NCI-H2029 treated with DMSO at 0.1 percent for 48 hours (cell line): ENCODE measurements at places on chromosomes 1 and 21.

DNA sequence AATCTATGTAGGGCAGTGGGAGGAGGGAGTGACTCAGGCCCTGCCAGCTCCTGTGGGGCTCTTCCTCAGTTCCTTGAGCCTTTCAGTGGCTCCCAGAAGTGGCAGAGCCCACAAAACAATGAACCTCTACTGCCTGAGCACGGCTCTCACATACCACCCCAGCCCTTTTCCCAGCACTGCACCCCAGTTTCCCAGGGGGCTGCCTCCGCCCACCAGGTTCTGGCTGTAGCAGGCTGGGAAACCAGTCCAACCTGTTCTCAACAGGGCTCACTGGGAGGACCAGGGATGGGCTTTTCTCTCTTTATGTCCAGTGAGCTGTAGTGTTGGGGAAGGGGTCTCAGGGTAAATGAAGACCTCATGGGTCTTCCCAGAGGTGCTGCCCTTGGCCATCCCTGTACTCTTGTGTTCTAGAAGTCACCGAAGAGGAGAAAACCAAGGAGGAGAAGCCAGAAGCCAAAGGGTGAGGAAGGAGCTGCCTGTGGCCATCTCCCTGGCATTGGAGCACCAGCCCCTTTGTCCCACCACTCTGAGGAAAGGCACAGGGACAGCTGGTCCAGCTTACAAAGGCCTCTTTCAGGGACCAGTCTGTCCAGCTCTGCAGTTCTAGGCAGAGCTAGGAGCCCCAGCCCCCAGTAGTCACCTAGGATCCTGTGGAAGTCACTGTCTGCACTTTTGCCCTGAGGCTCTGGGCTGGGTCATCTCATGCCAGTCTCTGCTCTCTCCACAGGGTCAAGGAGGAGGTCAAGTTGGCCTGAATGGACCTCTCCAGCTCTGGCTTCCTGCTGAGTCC is 3.5 kb downstream of the MARCKSL1 start:
- DNase-seq = no peak

DNA sequence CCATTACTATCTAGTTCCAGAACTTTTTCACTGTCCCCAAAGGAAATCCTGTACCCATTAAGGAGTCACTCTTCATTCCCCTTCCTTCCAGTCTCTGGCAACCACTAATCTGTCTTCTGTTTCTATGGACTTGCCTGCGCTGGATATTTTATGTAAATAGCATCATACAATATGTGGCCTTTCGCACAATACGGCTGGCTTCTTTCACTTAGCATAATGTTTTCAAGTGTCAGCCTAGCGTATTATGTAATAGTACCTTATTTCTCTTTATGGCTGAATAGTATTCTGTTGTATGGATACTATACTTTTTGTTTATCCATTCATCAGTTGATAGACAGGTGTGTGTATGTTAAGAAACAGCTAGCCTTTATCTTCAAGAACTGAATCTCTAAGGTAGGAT is 14.3 kb downstream of the ATF3 start:
- DNase-seq = no peak

DNA sequence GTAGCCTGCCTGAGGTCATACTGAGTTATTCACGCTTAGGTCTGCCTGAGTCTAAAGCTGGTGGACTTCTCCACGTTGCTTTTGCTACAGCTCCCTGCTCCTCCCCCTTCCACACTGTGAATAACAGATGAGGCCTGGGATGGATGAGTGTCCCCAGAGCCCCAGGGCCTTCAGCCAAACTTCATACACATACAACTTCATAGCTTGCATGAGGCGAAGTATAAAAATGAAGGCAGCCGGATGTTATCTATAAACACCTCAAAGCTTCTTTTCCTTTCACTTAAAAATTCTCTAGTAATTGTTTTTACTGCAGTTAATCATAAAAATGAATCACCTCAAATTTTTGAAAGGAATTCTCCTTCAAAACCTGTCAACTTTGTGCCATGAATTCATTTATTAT is 70.2 kb downstream of the DAB1 start:
- DNase-seq = no peak

DNA sequence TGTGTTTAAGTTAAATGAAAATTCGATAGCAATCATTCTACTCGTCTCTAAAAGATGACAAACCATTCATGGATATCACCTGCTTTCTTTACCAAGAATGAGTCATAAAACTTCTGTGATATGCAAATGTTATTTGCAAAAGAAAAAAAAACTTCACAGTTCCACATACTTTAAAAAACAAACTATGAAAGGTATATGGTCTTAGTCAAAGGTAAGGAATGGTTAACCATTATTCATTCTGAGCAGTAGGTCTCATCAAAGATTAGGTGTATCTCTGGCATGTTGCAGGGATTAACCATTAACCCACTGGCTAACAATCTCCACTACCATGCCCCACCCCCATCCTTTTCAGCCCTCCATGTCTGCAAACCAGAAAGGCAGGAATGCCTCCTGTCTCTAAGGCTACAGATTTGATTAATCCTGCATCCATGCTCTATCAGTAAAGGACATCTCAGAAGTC is 44.4 kb downstream of the PTPN14 start:
- no peak for DNase-seq

GRCh38 chr1:164456272-164456671 is 102.7 kb upstream of the PBX1 start:
- DNase-seq = no peak

DNA sequence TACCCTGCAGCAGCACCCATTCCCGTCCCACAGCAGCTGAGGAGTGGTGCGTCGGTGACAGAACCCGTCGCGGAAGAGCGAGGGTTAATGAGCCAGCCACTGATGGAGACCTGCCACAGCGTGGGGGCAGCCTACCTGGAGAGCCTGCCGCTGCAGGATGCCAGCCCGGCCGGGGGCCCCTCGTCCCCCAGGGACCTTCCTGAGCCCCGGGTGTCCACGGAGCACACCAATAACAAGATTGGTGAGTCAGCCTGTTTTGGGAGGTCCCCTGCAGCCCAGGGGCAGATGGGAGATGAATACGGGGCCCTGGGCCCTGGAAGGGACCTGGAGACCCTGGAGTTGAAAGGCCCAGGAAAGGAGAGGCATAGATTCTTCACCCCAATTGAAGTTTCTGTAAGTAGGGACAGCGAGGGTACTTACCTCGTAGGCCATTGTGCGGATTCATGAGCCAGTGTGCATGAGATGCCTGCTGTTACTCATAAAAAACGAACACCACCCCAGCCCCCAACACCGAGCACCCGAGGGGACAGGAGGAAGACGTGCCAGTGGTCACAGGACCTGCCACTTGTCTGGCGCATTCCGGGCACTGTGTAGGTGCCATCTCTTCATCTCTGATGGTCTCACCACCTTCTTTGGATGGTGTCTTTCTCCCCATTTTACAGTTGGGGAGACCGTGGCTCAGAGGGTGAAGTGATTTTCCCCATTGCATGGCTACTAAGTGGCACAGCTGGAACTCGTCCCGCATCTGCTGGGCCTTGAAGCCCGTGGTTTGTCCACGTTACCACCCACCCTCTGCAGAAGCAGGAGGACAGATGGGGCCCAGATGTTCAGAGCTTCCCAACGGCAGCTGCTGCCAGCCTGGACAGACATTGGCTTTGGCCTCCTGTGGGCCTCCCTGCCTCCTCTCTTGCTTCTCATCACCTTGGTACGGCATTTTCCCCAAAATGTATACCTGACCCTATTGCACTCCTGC is 28.3 kb upstream of the TNFRSF1B start:
- DNase-seq = no peak

GRCh38 chr1:89725631-89726030 is 92.7 kb downstream of the LRRC8C start:
- no peak for DNase-seq

DNA sequence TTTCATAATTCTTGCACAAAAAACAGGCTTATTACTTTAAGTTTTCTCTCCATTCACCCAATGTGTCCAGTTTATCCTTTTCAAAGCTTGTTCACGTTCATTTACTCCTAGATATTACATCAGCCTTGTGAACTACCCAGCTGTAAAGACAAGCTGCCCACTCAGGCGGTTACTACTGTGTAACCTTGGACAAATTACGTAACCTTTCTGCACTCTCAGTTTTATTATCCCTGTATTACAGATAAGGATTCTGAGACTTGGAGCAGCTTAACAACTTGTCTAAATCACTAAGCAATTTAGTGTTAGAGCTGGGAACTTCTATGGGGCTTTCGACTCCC is 20.5 kb upstream of the LPAR3 start:
- no peak for DNase-seq

GRCh38 chr1:113812661-113813135 is 422 bp upstream of the RSBN1 start:
- DNase-seq = no peak

GRCh38 chr21:38273745-38274542 is 17.2 kb downstream of the KCNJ15 start:
- DNase-seq = no peak

DNA sequence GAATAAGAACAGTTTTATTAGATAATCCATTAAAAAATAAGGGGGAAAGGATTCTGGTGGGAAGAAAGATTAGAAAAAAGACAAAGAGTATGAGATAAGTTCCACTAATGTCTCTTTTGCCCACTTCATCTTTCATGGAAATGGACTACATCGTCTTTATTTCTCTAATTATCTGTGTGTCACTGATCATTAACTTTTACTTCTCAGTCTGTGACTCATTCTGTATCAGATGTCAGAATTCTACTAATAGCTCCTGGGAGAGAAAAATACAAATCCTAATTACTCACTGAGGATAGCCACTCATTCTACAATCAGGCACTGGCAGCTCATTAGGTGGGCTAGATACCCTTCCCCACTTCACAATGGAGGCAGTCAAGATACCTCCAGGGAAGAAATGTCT is 41.7 kb downstream of the ILDR2 start:
- DNase-seq = no peak

DNA sequence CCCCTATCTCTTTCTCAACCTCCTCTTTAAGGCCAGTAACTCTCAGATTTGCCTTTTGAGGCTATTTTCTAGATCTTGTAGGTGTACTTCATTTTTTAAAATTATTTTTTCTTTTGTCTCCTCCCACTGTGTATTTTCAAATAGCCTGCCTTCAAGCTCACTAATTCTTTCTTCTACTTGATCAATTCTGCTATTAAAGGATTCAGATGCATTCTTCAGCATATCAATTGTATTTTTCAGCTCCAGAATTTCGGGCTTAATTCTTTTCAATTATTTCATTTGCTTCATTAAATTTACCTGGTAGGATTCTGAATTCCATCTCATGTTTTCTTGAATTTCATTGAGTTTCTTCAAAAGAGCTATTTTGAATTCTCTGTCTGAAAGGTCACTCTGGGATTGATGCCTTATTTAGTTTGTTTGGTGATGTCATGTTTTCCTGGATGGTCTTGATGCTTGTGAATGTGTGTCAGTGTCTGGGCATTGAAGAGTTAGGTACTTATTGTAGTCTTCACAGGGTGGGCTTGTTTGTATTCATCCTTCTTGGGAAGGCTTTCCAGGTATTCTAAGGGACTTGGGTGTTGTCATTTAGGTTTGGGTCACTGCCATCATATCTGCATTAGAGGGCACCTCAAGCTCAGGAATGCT is 3.6 kb upstream of the HHAT start:
- DNase-seq = no peak

DNA sequence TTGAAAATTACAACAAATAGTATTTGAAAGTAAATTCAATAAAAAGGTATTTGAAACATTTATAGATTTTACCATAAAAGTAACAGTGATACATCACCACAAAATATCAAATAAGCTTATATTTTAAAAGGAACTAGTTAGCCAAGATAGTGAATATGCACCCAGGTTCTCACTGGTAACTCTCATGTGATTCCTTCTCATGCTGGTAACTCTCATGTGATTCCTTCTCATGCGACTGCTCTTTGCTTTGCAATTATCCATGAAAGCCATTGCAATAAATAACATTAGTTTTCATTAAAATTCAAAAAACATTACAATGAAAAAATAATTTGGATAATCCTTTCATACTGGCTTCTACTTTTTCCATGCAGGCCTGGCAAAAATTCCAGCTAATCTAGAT is 75.4 kb downstream of the AHCTF1 start:
- no peak for DNase-seq

DNA sequence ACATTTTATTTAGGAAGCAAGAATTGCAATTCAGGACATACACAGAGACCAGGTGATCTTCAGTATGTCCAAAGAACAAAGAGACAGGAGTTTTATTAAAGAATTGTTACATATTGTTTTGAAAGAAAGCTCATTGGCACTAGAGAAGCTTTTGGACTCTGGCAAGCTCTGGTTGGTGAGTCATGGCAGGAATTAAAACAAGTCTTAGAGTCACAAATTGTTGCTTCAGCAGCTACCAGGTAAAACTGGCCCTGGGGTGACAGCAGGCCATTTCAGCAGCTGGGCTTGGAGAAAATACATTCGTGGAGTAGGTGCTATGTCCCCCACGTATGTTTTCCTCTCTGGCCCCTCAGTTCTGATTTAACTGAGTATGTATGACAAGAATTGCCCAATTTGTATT is 58.8 kb downstream of the MAP3K21 start:
- no peak for DNase-seq

- DNase-seq = no peak
Observed at GRCh38 chr1:100511058-100511457, 26.9 kb upstream of the GPR88 start.

- no peak for DNase-seq
Observed at GRCh38 chr1:27614625-27615344, 10.8 kb upstream of the AHDC1 start.

DNA sequence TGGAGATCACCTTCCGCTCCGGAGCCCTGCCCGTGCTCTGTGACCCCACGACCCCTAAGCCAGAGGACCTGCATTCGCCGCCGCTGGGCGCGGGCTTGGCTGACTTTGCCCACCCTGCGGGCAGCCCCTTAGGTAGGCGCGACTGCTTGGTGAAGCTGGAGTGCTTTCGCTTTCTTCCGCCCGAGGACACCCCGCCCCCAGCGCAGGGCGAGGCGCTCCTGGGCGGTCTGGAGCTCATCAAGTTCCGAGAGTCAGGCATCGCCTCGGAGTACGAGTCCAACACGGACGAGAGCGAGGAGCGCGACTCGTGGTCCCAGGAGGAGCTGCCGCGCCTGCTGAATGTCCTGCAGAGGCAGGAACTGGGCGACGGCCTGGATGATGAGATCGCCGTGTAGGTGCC is 9.6 kb downstream of the SPATA46 start:
- no peak for DNase-seq

DNA sequence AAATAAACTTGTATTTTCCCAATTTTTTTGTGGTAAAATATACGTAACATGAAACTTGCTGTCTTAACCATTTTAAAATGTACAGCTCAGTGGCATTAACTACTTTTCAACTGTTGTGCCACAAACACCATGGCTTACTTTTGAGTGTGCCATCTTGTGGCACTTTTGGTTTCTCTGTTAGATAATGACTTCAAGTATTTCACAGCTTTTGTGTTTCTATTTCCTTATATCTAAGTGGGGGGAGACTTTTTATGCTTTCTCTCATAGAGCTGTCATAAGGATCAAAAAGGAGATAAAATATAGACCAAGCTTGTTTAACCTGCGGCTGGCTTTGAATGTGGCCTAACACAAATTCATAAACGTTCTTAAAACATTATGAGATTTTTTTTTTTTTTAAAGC is 44.3 kb downstream of the CDC14A start:
- no peak for DNase-seq
